ENCODE measurements at places on chromosomes 7 and 10.

GRCh38 chr10:23585186-23585585, 146.3 kb downstream of the OTUD1 start:
- no peak for DNase-seq

- DNase-seq = no peak
These were observed 306.2 kb downstream of the FRMD4A start for GRCh38 chr10:14024329-14025202.

- DNase-seq = no peak
These were observed 2.9 kb upstream of the RABGEF1 start for GRCh38 chr7:66737667-66738066.

DNA sequence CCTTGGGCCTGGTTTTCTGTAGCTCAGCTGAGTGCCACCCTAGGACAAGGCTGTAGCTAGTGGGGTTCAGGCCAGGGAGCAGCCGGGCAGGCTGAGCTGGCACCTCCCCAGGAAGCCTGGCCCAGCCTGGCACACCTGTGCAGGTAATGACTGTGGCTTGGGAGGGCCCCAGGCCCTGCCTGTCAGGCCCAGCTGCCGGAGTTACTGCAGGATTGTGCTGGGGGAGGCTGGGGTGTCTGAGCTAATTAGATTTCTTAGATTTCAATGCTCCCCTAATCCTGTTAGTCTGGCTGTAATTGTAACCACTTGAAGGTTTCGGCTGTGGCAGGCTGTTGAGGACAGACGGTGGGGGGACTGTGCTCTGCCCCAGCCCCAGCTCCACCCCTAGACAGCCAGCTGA, 6.0 kb downstream of the ZMIZ1 start:
- no peak for DNase-seq

DNA sequence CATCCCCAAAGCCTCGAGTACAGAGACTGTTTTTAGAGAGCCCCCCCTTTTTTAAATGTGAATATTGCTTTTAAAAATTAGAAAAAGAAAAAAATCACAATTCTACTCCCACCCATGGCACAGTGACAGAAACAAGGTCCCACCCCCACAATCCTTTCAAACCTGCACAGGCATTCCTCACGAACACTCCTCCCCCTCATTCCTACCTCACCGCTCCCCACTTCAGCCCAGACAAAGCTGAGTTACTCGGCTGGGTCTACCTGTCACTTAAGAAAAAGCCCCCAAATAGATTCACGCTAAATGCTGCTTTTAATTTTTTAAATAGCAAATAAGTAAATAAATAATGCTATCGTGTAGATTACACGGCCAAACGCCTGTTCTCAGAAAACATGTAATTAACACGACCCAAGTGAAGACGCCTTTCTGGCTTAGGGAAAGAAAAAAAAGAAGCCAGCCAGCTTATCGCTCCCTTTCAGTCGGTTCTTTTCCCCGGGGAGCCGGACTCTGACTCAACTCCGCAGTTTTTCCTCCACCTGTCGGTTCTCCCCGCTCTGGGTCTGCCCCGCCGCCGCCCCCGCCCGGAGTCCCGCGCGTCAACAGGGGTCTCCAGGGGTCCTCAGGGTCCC, 739 bp downstream of the MPP7 start:
- peak; percentile 77 for DNase-seq

DNA sequence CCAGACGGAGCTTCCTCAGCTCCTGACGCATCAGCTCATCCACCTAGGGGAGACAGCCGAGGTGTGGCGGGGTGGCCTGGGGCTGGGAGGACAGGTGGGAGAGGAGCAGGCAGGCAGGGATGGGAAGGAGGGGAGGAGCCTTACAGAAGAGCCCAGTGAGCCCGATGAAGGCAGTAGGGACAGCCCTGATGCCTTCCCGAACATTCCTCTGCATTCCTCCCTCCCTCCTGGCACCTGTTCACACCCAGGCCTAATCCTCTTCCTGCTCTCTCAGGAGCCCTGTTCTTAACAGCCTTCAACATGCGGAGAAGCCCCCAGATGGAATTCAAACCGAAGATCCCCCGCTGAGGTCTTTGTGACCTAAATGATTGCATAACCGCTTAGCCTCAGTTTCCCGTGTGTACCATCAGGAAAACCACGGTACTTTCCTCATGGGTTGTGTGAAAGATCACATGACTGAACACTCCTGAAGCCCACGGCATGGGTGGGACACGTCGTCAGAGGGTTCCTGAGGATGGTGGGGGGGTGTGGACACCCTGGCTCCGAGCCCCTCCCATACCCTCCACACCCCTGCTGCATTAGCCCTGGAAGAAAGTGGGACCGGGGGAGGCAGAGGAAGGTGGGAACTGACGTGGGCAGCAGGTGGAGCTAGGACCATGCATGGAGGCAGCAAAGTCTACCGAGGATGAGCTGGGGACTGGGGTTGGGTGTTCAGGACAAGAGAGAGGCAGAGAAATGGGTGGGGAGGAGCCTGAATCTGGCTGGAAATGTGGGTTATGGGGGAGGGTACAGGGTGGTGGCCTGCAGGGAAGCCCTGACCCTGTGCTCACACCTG, 8.8 kb upstream of the ASB10 start:
- DNase-seq = no peak

DNA sequence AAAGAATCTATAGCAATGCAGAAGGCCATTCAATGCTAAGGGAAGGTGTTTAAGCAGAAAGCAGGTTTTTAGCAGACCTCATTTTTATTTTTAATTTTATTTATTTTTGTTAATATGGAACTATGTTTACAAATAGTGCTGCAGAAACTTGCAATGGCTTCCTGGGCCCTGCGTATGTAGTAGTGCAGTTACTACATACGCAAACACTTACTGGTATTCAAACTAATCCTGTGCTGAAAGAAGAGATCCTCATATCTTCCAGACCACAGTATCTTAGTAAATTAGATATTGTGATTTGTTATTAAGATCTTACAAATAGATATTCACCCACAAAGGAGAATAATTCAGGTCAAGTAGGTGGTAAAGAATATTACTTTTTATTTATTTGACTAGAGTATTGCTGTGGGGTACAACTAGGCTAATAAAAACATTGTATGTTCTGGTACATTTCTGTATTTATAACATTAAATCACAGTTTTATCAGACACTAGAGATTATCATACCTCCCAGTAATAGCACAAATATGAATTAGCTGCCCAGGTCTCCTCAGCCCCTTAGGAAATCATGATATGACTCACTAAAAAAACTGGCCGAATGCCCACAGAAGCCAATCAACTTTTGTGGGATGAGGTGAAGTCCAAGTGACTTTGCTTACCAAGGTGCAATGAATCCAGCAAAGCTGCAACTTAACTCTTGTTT, 57.6 kb downstream of the RNLS start:
- DNase-seq = no peak

DNA sequence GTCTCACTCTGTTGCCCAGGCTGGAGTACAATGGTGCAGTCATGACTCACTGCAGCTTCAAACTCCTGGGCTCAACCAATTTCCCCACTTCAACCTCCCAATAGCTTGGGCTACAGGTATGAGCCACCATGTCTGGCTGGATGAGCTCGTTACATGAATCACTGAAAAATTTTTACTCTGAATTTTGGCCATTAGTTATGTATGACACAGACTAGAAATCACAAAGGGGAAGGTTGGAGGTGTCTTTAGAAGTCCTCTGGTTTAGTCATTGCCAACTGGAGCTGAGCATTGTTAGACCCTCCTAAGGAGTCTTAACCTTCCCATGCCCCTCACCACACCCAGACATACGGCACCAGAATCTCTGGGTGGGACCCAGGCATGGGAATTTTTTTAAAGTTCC, 34.7 kb downstream of the SVIL start:
- no peak for DNase-seq

- no peak for DNase-seq
These were observed 2.5 kb downstream of the PALD1 start for GRCh38 chr10:70481105-70481504.
